ENCODE measurements at places on chromosomes 1 and 21.
A peak's percentile ranks its signal among the peaks of the same experiment; 100 is the strongest.

DNA sequence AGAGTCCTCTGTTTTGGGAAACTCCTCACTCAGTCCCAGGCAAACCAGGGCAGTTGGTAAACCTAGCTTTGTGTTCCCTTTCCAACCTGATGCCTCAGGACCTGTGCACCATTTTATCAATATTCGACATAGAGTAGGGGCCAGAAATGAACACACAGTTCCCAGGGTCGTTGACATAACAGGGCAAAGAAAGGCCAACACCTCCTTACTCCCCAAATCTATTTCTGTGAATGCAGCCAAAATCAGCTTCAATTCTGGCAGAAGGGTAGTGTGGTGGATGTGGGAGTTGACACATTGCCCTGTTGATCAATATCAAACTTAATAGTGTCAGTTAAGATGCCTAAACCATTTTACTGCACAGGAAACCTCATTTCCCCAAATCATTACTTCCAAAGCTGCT, 104.6 kb upstream of the SPATA6 start:
- no peak for DNase-seq

GRCh38 chr1:6097824-6098223, 52.1 kb downstream of the KCNAB2 start:
- no peak for DNase-seq

GRCh38 chr1:106998431-106999002, 58.0 kb upstream of the PRMT6 start:
- DNase-seq, result no peak

- DNase-seq, result no peak
These were observed 33.3 kb downstream of the DNTTIP2 start for GRCh38 chr1:93845538-93846205.

GRCh38 chr1:47978486-47978885, 18.7 kb downstream of the TRABD2B start:
- no peak for DNase-seq

GRCh38 chr1:4322881-4323280, 331.5 kb upstream of the AJAP1 start:
- no peak for DNase-seq

- DNase-seq, result no peak
These were observed 29.9 kb upstream of the EPHA8 start for GRCh38 chr1:22533244-22533895.

DNA sequence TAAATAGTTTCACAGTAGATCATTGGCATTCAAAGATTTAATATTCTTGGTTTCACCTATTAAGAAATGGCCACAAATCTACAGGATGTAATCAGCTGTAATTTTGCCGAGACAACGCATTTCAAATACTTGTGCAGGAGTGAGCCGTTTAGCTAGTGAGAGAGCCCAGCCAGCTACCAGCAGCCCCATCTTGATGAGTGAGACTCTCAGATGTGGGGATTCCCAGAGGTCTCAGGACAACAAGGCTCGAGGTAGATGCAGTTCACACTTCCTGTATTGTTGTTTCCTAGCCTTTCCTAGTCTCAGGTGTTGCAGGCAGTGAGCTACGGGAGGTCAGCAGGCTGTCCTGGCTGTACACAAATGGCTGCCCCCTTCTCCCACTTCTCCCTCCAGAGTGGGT, 108.6 kb downstream of the PBX1 start:
- no peak for DNase-seq

DNA sequence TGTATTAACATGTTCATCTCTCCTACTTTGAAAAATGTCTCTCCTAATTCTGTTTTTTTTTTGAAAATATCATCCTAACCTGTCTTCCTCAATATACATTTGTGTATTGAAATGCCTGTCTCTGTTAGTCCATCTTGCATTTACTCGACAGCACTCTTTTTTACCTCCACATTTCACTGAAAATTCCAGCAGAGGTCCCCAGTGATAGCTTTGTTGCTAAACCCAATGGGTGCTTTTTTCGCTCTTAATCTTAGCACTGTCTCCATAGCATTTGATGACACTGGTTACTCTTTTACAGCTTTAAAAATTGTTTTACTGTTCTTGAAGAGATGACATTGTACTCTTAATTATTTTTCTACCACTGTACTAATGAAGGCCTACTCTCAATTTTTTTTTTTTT, 10.8 kb downstream of the OSBPL9 start:
- DNase-seq, result peak; percentile 49

DNA sequence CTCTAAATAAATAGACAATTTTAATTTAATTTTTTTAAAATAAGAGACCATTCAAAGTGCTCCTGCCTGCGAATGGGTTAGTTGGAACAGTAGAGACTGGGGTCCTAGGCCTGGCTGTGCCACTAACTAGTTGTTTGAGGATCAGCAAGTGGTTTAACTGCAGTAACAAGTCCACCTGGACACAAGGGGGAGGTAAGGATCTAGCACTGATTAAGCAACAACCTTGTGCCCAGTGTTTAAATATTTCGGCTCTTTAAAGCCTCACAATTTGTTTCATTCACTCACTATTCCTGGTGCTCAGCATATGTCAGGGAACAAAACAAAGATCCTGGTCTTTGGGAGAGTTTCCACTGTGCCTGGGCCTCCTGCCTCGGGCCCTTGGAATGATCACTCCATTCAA, 1.6 kb upstream of the AGT start:
- DNase-seq, result no peak

DNA sequence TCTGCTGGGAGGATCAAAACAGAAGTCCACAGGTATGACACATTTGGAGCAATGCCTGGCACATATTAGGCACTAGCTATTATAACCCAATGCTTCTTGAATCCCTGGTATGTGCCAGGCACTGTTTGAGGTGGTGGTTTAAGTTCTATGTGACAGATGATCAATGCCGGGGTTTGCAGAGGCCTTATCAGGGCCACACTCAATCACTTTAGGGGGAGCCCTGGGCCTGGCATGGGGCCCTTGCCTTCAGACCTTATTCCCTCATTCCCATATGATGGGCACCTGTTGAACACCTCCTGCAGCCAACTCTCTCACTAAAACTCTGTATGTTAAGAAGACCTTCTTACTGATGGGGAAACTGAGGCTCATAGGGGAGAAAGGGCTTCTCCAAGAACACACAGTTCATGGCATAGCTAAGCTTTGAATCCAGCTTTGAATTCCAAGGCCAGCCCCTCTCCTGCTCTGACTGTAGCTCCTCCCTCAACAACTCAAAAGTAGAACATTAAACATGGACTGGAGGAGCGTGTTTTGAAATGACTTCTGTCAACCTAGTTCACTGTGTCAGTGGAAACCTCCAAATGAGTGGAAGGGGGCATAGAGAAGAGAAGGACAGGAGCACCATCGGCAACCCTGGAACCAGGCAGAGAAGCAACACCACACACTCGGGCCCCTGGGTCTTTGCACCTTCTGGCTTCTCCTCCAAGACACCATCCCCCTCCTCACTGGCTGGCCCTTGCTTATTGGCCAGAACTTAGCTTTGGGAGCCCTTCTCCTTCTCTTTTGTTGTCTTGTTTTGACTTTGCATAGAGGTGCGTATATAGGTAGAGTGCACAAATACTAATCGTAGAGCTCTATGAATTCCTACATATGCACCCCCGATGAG, 6.6 kb upstream of the IFFO2 start:
- DNase-seq, result no peak

DNA sequence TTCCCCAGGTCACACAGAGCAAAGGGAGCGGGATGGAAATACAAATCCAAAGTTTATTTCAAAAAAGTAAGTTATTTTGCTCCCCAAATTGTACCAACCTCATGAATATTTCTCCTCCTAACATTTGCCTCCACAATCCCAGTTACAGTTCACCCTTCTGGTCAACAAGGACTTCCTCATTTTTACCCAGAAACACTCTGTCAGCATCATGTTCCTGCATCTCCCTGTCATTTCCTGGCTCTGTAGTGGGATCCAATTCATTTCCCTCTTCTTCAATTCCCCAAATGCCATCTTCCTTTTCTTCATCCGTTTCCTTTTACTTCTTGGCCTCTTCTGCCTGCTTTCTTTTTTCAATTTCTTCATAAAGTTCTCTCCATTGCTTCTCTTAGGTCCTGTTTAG, 32.0 kb upstream of the EPS15 start:
- DNase-seq, result no peak

- DNase-seq, result no peak
These were observed 10.6 kb downstream of the PTPRC start for GRCh38 chr1:198649232-198649967.

DNA sequence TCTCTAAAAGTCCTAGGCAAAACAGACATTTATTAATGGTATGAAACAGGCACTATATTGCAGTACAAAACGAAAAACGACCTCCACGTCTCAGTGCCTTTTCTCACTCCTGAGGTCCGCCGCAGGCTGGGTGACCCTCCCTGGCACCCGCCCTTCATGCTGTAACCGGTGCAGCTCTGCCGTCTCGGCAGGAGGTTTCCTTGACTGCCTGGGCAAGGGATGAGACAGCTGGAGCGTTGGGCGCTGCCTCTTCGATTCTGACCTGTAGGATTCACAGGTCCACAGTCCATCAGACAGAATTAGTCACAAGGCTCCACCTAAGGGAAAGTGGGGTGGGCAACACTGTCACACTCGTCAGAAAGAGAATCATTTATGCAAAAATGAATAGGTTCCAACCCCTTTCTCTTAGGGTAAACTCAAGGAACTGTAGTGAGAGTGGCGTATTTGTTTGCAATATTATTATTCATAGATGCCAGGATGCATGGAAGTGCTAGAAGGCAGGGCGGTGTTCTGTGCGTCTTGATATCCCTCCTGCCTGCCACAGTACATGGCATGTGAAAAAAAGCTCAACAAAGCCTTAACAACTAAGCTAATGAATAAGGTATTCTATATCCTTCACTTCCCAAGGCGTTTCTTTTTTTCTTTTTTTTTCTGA, 23.5 kb upstream of the ZBTB18 start:
- no peak for DNase-seq

DNA sequence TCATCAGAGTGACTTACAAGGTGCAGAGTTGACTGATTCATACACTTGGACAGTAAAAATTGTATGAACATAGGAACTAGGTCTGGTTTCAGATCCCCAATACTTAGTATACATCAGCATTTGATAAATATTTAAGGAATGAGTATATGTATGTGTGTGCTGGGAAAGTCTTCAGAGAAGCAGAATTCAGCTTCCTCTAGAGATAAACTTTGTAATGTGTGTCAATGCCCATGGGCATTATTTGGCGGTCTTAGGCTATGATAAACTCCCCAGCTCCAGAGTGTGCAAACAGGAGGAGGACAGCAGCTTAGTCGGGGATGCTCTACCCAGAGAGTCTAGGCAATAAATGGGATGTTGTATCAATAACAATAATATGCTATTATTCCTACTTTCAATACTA, 2.9 kb upstream of the CAMK1G start:
- DNase-seq, result no peak

- DNase-seq, result no peak
These were observed 391.8 kb downstream of the DISC1 start for GRCh38 chr1:232018231-232019025.

- no peak for DNase-seq
These were observed 739 bp upstream of the IFI6 start for GRCh38 chr1:27672750-27673112.

DNA sequence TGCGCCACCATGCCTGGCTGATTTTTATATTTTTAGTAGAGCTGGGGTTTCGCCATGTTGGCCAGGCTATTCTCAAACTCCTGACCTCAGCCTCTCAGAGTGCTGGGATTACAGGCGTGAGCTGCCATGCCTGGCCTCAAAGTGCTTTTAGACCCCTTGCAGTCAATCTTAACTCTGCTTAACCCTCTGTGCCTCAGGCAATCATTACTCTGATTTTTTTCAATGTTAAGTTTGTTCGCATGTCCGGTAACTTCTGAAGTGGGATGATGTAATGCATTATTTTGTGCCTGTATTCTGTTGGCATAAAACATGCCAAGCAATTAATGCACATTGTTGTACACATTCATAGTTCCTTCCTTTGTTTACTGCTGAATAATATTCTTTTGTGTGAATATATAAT, 18.6 kb downstream of the SMG7 start:
- DNase-seq, result no peak

- no peak for DNase-seq
These were observed 13.3 kb downstream of the ETV3L start for GRCh38 chr1:157086299-157086698.

GRCh38 chr1:233109096-233109495, 158.7 kb downstream of the NTPCR start:
- DNase-seq, result no peak

GRCh38 chr1:155051777-155052398, 772 bp downstream of the ADAM15 start:
- DNase-seq, result no peak

- no peak for DNase-seq
These were observed 5.0 kb downstream of the HAPLN2 start for GRCh38 chr1:156623946-156624813.

- DNase-seq, result no peak
These were observed 3.4 kb downstream of the FAM43B start for GRCh38 chr1:20555758-20556120.

DNA sequence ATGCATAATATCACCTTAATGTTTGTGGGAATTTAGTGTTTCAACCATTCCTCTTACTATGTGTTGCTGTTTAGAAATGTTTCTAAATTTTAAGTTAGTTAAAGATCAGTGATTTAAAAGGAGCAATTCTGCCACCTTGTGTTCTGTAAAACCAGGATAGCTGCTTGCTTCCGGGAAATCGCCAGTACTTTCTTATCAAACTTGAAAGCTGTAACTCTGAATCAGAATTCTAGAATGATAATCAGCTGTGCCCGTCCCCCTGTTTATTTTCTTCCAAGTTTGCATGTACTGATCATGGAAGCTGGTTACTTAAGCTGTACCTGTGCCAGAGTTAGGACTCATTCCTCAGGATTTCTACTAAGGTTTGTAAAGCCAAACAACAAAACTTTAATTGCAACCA, 656.4 kb downstream of the LTN1 start:
- peak; percentile 26 for DNase-seq

- no peak for DNase-seq
These were observed 55.0 kb downstream of the MPZL1 start for GRCh38 chr1:167776616-167777268.

DNA sequence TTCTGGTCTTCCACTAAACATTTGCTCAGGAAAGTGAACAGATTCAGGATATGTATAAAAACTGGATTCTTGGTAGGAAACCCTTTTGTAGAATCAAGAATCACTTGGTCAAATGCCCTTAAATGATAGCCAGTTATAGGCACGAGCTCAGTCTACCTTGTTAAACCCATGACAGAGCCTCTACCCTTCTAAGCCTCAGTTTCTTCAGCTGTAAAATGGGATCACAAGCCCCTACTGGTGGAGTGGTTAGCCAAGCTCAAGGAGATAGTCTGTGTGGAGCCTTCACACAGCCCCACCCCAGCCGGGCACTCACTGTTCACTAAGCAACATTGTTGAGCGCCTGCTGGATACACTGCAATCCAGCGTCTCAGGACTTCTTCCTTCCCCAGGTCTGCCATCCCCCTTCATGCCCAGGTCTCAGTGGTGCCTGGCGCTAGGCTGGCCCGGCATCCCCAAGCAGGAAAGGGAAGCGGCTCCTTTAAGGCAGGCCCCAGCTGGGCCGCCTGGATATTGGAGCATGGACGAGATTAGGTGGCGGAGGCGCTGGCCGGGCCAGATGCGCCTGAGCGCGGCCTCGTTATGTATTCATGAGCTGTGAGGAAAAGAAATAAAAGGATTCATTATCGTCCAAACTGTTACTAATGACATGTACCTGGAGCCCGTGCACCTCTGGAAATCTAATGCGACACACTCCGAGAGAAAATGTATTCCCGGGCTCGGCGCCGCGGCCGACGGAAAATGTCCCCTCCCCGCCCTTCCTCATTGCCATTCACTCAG, 75.6 kb downstream of the TAS1R2 start:
- DNase-seq, result no peak

Data from hematopoietic multipotent progenitor cell (in vitro differentiated cells).